ENCODE measurements at places on chromosomes 13 and 19. TPM values are rescaled to one million over a fixed set of nuclear protein-coding genes. Genes with fewer than 3 reads are reported as not detected.

Gene LAIR2
- polyA plus RNA-seq, result not detected

Gene ZNF134
- polyA plus RNA-seq, result 17.6 TPM

Gene KLK15
- polyA plus RNA-seq, result not detected

Gene LPAR6
- 20.8 TPM for polyA plus RNA-seq

Gene COMP
- polyA plus RNA-seq, result 25.0 TPM

Gene ITGBL1
- 21.2 TPM for polyA plus RNA-seq

Gene FOSB
- 128 TPM for polyA plus RNA-seq

GRCh38 chr13:20362484-20363041 lies 130.4 kb upstream of the GJB6 start:
- no peak for DNase-seq

GRCh38 chr19:14475251-14476073 lies at the start of gene PTGER1:
Gene PTGER1 (minus strand): TSS chr19:14475354. CDS start chr19:14474320, 1,034 bp downstream.
- DNase-seq, result no peak

- DNase-seq, result no peak
These were observed 128.0 kb downstream of the TRPC4 start for GRCh38 chr13:37741536-37741935.

DNA sequence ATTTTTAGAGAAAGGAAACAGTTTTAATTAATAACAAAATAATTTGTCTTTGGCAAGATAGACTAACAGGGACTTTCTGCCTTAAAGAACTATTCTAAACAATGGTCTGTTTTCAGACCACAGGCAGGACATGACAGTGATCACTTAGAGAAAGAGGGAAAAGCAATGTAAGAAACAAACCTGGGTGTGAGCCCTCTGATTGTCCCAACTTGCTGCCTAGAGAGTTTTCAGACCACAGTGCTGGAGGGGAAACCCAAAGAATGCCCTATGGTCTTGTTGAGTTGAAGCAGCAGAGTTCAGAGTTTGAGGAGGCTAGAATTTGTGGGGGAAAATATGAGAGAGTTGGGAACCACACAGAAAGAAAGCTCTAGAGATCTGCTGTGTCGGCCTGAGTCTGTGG lies 38.1 kb downstream of the DGKH start:
- DNase-seq, result no peak

DNA sequence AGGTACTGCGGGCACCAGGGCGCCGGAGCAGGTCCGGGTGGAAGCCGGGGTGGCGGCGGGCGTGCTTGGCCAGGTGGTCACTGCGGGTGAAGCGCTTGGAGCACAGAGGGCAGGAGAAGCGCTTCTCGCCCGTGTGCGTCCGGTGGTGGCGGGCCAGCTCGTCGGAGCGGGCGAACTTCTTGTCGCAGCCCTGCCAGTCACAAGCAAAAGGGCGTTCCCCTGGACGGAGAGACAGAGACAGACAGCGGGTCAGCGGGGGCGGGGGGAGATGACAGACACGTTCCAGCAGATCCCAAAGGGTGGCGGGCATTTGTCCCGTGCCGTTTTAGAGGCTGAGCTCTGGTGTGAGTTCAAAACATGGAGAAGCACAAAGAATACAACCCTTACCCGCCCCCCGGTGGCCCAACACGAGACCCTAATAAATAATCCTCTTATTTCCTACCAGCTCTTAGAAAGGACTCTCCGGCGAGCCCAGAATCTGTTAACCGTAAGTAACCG lies 6.3 kb upstream of the REXO1 start:
- DNase-seq, result no peak

GRCh38 chr19:5285311-5285710 lies 55.3 kb downstream of the PTPRS start:
- no peak for DNase-seq

GRCh38 chr13:52933547-52934210 lies 85.2 kb upstream of the PCDH8 start:
- no peak for DNase-seq

DNA sequence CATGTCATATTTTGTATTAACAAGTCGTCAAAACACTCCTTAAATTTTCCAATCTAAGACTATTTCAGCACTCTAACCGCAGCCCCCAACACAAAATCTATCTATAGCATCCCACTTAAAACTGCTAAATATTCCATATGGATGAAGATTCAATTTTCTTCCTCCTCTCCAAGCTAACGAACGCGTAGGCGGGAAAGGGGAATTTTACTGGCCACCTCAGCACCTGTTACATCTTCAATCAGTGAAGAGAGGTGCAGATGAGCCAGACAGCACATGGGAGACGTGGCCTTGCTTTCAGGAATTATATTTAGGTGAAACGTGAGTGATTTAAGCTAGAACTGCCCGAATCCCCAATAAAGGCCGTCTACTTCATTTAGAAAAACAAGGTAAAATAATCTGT lies 1.1 kb downstream of the RBM26 start:
- no peak for DNase-seq

GRCh38 chr19:19170873-19171672 lies 1.0 kb upstream of the MEF2B start:
- DNase-seq, result no peak

GRCh38 chr19:53182202-53182601 lies 11.0 kb downstream of the ZNF665 start:
- no peak for DNase-seq

DNA sequence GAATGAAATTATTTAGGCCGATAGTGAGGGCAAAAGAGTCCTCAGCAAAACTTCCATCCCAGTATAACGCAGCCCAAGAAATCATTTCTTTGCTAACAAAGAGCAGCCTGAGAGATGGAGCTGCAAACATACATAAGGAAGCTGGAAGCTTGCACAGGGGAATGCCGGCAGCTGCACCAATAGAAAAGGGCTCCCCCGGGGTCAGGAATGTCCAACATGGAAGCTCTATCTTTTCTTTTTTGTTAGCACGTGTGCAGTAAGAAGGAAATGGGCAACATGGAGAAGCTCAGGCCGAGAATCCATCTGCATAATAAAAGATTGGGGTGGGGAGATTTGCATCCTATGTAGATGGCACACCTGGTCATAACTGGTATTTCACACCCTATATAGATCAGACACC lies 1363.5 kb upstream of the PCDH20 start:
- DNase-seq, result no peak

DNA sequence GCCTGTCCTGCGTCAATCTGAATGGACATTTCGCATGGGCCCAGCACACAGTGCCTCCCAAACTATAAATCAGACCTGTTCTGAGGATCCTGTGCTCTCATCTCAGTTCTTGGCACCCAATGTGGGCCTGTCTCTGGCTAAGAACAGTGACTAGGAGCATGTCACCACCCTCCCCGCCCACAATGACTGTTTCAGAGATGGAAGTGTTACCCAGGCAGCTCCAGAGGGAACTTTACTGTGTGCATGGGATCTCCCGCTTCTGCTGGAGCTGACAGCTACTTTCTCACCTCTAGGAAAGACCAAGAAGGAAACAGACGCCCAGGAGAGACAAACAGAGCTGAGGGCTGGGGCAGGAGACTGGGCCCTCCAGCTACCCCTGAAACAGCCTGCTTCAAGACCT lies 45.0 kb downstream of the KCTD15 start:
- DNase-seq, result no peak

DNA sequence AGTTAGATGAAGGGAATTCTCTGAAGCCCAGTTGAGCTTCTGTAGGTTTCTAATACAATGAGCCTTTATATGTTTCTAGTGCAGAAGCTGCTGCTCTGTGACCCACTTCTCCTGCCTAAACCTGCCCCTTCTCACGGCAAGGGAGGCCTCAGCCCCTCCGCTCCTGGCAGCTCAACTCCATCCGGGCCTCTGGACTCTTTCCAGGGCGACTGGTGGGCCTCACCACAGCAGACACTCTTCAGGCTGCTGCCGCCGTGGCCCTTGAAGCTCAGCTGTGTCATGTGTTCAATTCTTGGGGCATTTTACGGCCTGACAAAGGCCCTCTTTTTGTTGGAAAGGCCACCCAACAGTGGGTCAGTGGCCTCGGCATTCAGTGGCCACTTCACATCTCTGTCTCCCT lies 10.0 kb upstream of the C19orf33 start:
- no peak for DNase-seq

DNA sequence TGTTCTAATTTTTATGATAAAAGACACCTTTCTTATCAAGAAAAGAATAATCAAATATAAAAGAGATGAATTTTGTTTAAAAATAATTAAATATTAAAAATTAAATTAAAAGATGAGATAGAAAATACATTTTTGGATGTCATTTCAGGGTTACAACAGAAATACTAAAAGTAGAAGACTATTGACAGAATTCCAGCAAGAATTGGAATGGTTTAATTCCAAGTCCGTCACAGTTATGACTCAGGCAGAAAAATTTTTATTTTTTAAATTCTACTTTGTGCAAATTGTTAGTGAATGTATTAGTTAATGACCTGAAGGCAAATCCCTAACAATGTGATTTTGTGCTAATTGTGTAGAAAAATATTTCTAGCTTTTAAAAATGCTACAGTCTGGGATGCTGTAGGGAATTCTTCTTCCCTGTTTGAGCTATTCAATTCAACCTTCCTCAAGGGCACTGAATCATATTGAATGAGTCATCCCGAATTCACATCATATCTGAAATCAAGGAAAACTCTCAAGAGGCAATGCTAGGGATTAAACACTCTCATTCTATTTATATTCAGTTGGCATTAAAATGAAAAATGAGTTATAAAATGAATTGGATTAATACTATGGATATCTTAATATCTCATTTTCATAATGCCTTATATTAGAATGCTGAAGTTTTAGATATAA lies 633.5 kb upstream of the ATXN8OS start:
- DNase-seq, result no peak

All from urinary bladder (tissue), 4 donors.